Stimulated activated CD8-positive, alpha-beta memory T cell treated with anti-CD3 and anti-CD28 coated beads, Interleukin-4, amount 100 ng/mL, for 24 hours (primary cell): ENCODE measurements at places on chromosomes 5 and 9.

DNA sequence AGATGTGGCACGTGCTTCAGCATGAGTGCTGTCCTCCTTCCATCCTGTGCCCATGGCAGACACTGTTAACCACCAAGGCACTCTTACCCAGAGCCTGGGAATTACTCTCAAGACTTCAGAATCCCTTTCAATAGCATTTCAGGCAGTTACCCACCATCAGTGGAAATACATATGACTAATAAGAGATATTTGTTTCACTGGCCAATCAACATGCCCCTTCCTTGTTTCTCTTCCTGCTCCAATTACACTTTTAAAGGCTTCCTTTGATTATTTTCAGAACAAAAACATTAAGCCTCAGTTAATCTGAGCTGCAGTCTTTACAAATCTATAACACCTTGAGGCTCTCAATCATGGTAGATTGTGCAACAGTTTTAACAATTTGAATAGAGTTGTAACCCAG, 70.8 kb downstream of the PRELID2 start:
- no peak for DNase-seq

- DNase-seq, result no peak
These were observed 131.2 kb downstream of the HTR4 start for GRCh38 chr5:148523139-148523538.

DNA sequence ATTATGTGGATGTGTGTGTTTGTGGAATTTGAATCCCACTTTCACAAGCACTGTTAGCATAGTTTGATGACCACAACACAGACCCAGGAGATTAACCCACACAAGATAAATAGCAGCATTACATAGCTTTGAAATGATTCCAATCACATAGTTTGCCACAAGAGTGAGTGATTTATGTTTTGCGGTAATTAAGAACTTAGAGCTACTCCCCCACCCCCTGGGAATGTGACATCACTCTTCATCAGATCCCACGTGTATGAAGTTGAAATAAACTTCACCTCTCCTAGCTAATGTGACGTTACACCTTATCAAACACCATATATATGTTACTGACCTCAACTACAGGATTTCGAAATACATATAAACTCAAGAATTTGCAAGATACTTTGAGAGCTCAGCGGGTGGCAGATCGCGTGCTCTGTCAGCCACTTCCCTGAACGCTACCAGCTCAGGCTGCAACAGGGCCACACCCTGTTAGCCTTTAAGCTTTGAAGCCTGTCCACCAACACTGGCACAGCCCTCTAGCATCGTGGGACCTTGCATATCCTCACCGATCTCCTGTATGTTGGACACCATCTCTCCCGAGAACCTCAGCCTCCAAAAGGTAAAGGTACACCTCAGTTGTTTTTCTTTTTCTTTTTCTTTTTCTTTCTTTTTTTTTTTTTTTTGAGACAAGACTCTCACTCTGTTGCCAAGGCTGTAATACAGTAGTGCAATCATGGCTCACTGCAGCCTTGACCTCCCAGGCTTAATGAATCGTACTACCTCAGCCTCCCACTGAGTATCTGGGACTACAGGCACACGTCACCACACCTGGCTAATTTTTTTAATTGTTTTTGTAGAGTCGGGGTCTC, 1.7 kb upstream of the AGTPBP1 start:
- DNase-seq, result no peak

DNA sequence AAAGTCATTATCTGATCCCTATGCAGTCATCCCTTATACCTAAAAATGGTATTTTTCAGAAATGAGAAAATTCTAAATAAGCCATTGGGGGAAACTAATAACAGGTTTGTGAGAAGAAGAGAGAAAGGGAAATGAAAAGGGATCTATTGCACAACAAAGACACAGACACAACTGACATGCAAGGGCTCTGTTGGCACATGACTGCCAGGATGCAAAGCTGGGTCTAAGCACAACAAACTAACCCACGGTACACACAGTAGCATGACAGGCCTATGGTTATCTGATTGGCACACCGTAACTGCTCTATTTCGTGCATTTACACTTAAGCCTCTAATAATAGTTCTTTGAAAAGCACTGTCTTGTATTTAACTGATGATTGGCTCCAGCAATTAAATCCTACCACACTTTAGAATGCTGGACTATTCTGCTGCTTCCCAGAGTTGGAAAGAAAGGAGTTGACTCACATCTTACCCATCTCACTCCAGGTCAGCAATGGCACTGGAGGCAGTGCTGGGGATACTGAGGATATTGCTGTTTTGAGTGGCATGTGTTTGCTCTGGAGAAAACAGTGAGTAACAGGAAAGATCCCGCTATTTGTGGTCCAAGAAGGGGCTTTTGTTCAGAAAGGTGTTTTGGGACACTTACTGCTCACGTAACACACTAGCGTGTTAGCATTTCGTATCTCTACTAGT, 328.3 kb downstream of the GLIS3 start:
- no peak for DNase-seq

DNA sequence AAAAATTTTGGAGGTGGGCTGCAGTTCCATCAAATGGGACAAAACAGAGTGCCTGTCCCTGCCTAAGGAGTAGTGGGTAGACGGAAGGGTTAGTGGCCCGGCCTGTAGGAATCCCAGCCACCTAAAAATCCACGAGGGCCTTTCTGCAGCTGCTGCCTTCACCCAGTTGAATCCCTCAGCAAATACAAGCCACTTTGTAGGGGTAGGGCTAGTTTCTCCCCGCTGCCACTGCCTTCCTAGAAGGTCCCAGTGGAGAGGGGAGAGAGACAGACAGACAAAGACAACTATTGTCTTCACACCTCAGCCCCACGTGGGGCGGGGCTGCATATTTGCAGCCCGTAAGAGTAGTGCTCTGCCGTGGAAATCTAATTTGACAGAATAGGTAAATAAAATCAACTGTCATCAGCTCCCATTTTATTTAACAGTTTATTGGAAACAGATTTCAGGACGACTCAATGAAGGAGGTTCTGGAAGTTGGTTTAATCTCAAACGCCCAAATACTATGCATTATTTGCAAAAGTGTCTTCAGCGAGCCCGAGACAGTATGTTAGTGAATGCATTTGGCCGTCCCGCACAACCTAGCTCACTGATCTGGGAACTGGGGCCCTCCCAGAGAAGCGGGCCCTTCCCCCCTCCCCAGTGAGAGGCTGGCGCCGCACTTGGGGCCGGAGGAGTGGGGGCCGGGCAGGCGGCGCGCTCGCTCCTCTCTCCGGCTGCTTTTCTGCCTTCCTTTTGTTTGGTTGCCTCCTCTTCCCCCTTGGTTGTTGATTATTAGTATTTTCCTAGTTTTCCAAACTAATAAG, 67.6 kb upstream of the TBCA start:
- no peak for DNase-seq

- peak; percentile 64 for DNase-seq
These were observed 3.6 kb upstream of the SNAPC4 start for GRCh38 chr9:136403538-136403914.

- DNase-seq, result peak; percentile 55
These were observed 30.4 kb downstream of the CAMK4 start for GRCh38 chr5:111254613-111255012.

GRCh38 chr5:140424135-140424534, 22.5 kb downstream of the ANKHD1 start:
- no peak for DNase-seq

- no peak for DNase-seq
These were observed 96.3 kb downstream of the ZNF608 start for GRCh38 chr5:124650147-124650561.
